ENCODE measurements at places on chromosomes 3 and 15.

GRCh38 chr3:173913974-173914421 is 516.5 kb downstream of the NLGN1 start:
- no peak for DNase-seq

GRCh38 chr3:15010664-15011063 is 54.5 kb downstream of the MRPS25 start:
- DNase-seq = no peak

DNA sequence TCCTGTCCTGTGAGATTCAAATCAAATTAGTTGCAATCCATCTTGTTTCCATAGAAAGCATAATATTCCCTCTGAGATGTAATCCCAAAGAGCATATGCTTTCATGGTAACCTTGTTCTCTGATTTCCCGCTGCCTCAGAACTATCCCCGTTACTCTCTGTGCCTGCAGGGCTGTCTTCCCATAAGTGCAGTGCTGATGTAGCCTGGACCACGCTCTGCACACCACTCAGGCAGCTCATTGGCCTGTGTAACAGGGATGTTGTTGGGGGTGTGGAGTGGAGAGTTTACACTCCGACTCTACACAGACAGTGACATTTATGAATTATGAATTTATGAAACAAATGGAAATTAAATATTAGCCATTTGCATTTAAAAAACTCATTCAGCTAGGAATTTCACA is 33.6 kb upstream of the CNTN3 start:
- no peak for DNase-seq

- DNase-seq = no peak
Observed at GRCh38 chr3:20051123-20051806, 11.0 kb downstream of the KAT2B start.

DNA sequence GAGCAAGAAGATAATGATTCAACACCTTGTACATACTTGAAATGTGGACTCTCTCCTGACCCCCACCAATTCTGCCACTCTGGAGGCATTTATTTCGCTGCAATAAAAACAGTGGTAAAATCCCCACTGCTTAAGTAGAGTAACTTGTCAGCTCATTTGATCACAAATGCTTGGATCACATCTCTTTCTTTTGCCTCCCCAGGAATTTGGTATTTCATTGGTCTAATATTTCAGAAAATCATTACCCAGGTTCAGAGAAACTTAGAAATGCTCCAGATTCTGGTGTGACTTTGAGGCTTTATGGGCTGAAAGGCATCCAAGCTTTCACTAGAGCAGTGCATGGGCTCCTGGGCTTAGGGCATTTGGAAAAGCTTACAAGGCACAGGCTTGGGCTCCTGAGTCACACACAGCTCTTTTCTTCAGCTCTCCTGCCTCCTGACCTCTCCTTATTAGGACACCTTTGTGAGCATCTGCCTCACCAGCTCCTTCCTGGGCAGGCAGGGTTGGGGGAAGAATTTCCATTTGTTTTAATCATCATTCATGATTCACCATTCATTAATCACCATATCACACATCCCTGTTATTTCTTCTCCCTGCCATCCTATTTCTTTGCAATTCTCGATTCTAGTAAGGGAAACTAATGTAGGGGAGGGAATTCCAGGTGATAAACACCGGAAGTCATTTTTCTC is 22.5 kb downstream of the CDCP1 start:
- DNase-seq = peak; percentile 90

- no peak for DNase-seq
Observed at GRCh38 chr15:31277335-31278060, 49.1 kb upstream of the KLF13 start.

DNA sequence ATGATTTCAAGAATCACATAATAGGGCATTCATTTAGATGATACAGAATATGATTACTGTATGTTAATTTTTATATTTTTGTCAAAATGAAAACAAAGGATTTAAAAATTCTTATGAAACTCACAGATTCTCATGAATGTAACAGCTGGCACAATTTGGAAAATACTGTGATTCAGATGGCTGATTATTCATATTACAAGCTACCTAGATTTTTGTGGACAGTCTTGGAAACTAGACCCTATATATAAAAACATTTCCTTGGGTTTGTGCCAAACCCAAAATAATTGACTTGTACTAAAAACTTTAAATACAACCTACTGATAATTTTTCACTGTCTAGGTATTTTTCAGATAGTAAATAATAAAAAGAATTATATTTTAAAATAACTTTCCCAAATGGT is 26.2 kb downstream of the ZBED2 start:
- DNase-seq = no peak

DNA sequence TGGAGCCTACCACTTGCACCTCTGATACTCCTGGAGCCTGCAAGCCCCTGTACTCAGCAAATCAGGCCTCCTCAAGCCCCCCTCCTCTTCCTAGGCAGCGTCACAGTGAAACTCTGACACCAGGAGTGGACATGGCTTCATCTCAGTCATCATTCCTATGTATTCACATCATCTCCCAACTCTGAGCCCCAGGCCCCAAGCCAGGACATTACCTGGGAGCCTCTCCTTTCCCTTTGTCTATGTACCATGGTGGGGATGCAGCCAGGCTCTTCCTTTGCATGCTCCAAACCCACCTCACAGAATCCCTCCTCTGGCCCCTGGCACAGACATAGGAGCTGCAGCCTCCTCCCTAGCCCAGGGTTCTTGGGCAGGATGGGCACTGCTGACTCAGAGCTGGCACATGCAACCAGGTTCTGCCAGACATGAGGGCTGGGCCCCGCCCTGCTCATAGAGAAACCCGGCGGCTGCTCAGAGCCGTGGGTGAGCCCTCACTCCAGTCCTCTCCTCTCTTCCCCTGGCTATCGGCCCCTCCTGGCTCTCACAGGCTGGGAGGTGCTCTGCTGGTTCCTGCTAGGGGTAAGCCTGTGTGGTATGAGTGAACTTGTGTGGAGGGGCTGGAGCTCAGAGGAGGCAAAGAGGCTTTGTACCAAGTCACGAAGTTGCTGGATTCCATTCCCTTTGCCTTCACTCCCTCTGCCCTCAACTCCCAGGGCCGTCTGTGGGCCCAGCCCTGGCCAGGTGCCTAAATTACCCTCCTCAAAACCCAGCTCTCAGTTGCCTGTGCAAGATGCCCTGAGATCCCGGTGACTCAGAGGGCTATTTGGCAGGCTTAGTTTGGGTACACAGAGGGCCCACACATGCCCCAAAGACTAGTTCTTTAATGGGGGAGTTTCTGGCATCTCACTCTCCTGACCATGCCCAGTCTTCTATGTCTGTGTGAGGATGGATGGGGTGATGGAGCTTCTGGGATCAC is 1.9 kb upstream of the PLCD1 start:
- DNase-seq = peak; percentile 35

DNA sequence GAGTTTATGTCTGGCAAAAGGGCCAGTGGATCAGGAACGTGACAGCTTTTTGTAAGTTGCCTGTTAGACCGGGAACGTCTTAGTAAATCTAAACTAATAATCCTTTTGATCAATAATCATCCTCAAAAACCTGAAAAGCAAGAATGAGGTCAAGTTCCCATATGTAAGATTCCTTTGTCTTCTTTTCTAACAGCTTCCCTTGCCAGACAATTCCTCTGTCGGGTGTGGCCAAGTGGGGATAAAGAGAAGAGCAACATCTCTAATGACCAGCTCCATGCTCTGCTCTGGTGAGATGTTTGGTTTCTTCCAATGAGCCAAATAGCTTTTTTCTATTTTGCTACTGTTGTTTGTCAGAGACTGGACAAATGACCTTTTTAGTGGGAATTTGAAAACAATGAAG is 19.8 kb downstream of the FANCD2OS start:
- no peak for DNase-seq

DNA sequence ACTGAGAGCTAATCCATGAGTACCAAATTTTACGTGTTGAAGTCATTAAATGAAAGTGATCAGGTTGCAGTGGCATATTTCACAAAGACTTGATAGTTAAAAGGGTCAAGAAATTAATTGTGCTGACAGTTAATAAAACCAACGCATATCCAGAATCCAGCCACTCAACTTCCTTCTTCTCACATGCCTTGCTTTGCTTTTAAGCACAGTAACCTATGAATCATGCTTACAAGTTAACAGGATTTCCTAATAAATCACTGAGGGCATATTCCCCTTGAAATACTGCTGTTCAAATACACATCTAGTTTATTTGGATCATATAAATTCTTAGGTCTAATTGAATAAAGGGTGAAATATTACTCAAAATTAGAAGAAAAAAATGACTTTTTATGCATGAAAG is 801.5 kb upstream of the EPHA6 start:
- no peak for DNase-seq

DNA sequence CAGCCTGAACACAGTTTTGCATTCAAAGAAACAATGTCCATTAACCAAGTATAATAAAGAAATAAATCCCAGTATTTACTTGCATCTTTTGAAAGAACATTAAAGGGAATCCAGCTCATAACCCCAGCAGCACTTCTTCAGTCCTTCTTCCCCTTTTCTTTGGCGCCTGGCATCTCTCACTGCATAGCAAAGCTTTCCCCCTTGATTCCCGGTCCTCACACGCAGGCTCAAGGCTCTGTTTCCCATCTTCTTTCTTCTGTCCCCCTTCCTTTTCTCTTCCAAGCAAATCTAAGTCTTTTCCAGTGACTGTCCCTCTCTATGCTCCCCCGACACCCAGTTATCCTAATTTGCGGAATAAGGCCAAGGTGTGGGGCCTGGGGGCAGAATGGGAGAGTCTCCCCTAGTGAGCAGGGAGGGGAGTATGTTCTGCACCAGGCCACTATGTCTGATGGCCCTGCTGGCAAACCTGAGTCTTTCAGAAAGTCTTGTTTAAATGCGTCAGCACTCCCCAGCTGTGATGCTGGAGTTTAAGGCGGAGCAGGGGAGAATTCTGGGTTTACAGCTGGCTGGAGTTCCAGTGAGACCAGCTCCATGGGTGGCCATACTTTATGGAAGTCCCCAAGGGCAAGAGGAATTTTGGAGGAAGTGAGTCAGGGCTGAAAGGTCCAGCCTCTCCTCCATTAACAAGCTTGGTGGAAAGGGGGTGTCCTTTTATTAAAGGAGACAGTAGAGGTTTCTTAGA is 42.1 kb downstream of the GOLGA6A start:
- no peak for DNase-seq

DNA sequence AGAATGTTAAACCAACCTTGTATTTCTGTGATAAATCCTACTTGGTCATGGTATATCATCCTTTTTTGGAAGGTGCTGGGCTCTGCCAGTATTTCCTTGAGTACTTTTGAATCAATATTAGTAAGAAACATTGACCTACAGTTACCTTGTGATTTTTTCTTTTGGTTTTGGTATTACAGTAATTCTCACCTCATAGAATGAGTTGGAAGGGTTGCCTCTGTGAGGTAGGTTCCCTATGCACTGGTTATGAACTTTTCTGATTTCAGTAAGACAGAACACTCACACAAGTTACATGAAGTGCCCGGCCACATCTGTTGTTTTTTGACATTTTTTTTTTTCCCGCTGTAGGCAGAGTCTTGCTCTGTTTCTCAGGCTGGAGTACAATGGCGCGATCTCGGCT is 20.0 kb downstream of the PCCB start:
- no peak for DNase-seq

DNA sequence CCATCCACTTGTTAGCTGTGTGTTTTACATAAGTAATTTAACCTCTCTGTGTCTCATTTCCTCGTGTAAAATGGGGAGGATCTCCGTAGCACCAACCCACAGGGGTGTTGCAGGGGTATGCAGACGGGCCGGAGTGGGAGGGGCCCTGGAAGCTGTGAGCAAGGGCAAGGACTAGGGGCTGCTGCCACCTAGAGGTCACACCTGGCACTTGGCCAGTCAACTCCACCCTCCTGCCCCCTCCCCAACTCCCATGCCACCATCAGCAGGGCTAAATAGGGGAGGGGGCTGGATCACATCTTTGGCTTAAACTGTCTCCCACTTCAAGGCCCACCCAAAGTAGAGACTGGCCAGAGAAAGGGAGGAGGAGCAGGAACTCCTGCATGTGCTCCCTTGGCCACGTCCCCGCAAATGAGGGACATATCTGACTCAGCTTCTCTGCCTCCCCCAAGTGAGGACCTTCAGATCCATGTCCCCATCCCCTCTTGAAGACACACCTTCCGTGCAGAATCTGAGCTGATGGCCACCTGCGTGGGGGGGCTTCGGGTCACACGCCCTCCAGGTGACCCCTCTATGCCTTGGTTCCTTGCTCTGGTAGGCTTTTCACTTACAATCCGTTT is 2.6 kb downstream of the CCDC9B start:
- peak; percentile 57 for DNase-seq

GRCh38 chr15:91529534-91529933 is 324.0 kb upstream of the SLCO3A1 start:
- no peak for DNase-seq

GRCh38 chr3:177510693-177511216 is 313.5 kb upstream of the TBL1XR1 start:
- DNase-seq = no peak

DNA sequence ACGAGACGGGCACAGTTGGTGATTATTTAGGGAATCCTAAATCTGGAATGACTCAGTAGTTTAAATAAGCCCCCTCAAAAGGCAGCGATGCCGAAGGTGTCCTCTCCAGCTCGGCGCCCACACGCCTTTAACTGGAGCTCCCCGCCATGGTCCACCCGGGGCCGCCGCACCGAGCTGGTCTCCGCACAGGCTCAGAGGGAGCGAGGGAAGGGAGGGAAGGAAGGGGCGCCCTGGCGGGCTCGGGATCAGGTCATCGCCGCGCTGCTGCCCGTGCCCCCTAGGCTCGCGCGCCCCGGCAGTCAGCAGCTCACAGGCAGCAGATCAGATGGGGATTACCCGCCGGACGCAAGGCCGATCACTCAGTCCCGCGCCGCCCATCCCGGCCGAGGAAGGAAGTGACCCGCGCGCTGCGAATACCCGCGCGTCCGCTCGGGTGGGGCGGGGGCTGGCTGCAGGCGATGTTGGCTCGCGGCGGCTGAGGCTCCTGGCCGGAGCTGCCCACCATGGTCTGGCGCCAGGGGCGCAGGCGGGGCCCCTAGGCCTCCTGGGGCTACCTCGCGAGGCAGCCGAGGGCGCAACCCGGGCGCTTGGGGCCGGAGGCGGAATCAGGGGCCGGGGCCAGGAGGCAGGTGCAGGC is 318.0 kb downstream of the FGF12 start:
- DNase-seq = peak; percentile 72

GRCh38 chr3:85432081-85432480 is 473.3 kb downstream of the CADM2 start:
- DNase-seq = no peak

GRCh38 chr15:96413657-96414056 is 83.2 kb downstream of the NR2F2 start:
- DNase-seq = no peak

- peak; percentile 37 for DNase-seq
Observed at GRCh38 chr3:101867511-101867910, 18.2 kb downstream of the NFKBIZ start.

GRCh38 chr3:49930922-49931321 is 1.3 kb upstream of the MON1A start:
- peak; percentile 70 for DNase-seq

- no peak for DNase-seq
Observed at GRCh38 chr15:100973351-100974111, 54.4 kb downstream of the LRRK1 start.

GRCh38 chr3:178748874-178749273 is 212.6 kb downstream of the KCNMB2 start:
- no peak for DNase-seq

DNA sequence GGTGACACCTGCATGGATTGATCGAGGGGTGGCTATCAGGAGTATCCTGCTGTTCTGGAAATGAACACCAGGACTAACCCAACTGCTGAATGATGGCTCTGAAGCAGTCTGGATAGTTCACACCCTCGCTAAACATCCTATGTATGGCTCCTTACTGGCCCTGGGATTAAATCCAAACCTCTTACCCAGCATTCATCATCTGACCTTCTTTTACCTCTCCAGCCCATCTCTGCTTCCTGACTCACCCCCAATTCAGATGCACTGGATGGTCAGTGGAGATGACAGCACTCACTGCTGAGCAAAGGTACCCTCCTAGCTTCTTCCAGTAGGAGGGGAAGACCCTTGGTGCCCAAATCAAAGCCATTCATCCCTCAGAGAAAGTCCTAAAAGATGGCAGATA is 235.2 kb upstream of the TRIM42 start:
- no peak for DNase-seq
